ENCODE measurements at places on chromosomes 12 and 14.

DNA sequence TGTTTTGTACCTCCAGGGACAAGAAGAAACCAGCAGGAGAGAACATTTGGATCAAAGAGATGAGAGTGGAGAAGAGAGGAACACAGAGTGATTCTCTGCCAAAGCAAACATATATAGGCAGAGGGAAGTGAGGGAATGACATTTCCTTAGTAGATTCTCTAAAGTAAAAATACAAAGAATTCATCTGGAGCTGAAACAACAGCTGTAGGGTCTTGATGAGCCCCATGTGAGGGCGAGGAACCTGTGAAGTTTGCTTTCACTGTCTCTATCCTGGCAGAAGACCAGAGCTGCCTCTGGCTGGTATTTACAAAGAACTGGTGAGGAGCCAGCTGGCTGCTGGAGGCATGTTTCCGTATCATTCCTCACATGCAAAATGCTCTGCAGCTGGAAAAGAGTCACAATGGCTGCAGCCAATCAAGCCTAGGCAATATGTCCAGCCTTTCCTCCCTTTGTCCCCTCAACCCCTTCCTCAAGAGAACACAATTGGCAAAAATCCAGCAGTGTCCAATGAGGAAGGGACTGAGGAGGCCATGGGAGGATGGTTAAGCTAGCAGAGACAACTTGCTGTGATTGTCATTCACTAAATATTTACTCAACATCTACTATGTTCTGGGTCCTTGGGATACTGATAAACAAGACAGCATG lies 122.5 kb downstream of the PHLDA1 start:
- DNase-seq: no peak

- DNase-seq: no peak
Observed at GRCh38 chr12:30243426-30243825, 452.2 kb downstream of the IPO8 start.

DNA sequence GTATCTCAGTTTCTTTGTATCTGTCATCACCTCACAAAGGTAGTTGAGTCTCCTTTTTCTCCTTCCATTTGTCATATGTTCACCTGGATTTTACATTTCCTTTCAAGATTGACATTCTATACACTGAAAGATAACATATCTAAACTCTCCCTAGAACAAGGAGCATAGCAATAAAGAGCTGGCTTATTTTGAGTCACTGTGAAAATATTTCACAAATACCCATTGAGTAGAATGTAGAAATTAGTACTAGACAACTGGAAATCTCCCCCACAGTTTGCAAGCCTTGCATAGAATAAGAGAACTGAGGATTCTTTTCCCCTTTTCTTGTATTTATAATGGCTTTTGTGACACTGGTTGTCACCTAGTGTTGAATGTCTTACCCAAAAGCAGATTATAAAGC lies 111.2 kb downstream of the KICS2 start:
- DNase-seq: no peak

DNA sequence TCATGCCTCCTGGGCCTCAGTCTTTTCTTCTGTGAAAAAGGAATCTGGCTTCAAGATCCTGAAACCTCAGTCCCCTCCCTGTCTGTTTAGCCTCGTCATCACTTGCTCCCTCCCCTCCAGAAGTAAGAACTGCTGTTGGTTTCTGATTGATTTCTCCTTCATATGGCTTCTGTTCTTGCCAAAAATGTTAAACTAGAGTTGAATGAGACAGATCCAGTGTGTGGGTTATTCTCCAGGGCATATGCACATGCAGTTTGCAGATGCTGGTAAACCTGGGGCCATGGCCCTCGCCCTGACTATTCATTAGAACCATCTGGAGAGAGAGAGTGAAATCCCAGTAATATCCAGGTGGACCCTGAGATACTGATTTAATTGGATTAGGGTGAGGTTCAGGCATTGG lies 175.1 kb downstream of the TMEM132C start:
- DNase-seq: no peak

GRCh38 chr14:52473557-52473956 lies 78.7 kb downstream of the TXNDC16 start:
- no peak for DNase-seq

DNA sequence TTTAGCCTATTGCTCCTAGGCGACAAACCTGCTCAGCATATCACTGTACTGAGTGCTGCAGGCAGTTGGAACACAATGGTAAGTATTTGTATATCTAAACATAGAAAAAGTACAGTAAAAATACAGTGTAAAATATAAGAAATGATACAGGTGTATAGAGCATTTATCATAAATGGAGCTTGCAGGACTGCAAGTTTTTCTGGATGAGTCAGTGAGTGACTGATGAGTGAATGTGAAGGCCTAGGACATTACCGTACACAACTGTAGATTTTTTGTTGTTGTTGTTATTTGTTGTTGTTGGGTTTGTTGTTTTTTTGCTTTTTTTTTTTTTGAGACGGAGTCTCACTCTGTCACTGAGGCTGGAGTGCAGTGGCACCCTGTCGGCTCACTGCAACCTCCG lies 33.4 kb downstream of the PNMA1 start:
- DNase-seq: no peak

DNA sequence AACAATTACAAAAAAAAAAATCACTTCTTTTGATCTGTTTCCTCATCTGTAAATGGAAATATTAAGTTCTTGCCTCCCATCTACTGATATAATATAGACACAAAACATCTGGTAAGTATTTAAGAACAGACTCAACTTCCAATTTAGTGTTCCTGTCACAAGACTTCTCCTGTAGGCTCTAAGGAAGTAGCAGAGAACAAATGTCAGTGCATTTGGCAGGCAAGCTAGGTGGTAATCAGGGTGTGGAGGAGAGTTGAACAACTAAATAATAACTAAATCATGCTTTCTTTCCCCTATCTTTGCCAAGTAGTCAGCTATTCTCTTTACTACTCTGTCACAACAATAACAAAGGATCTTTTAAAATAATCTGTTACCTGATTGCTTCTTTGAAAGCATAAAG lies 22.1 kb downstream of the BAZ1A start:
- no peak for DNase-seq

GRCh38 chr14:71488703-71489191 lies 443.5 kb upstream of the RGS6 start:
- DNase-seq: no peak

DNA sequence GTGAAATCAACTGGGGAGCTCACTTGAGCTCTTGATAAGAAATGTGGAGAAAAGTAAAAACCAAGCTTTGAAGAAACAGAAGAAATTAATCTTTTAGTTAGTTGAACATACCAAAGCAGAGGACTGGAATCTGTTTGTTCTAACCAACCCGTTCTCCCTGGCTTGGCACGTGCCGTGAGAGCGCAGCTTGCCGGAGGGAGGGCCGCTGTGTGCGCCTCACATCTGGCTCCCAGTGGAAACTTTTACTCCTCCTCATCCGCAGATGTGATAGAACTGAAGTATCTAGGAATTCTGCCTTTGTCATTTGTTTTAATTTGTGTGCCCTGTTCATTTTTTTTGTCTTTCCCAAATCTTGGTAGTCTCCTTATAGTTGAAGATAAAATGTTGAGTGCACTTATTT lies 64.9 kb downstream of the DDX51 start:
- DNase-seq: no peak

DNA sequence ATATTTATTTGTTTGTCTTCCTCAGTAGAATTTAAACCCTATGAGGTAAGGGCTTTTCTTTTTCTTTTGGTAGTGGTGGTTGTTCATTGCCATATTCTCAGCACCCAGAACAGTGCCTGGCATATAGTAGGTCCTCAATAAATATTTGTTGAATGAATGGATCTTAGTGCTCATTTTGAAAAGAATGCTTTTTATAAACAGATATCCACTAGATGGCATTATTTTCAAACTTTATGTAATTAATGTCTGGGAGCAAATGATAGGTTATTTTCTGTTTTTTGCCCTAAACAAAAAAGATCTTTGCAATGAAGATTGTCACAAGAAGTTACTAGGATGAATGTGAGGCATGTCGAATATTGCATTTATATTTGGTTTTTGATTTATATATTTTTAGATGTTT lies 64.1 kb downstream of the RAD51B start:
- no peak for DNase-seq

GRCh38 chr12:29804019-29804418 lies 20.3 kb upstream of the TMTC1 start:
- no peak for DNase-seq

DNA sequence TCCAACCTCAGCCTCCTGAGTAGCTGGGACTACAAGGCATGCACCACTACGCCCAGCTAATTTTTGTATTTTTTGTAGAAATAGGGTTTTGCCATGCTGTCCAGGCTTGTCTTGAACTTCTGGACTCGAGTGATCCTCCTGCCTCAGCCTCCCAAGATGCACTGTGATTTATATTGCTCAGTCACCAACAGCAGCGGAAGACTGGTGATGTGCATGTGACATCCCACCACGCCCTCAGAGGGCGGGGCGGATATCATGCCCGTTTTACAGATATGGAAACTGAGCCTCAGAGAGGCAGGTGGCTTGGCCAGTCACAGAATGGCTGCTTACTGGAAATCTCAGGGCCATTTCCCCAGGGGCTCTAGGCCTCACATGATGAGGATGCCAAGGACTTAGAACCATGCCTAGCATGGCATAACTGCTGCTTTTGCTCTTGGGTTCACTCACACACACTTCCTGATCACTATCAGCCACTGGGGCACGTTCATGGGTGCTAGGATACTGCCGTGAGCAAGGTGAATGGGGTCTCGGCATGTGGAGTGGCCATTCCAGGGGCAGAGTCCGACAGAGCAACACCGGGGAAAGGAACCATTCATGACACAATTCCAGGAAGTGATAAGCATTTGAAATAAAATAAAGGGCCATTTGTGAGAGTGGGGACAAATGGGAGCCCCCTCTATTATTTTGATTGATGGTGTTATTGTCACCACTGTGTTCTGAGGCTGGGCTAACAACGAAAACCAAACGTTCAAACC lies 31.9 kb downstream of the RBM19 start:
- DNase-seq: no peak

DNA sequence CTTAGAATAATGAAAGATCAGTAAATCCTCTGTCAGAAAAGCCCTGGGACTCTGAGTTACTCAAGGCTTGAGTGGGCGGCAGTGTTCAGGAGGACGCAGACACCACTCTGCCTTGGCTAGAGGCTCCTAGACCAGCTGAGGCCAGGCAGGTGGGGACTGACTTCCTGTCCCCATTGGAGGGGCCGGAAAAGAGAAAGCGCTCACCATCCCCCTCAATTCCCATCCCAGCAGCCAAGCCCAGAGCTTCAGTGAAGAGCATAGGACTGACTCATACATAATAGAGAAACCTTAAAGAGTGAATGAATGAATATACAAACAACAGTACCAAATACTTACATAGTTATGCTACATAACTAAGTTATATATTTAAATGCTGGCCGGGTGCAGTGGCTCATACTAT lies 62.0 kb downstream of the PLEKHG7 start:
- no peak for DNase-seq

DNA sequence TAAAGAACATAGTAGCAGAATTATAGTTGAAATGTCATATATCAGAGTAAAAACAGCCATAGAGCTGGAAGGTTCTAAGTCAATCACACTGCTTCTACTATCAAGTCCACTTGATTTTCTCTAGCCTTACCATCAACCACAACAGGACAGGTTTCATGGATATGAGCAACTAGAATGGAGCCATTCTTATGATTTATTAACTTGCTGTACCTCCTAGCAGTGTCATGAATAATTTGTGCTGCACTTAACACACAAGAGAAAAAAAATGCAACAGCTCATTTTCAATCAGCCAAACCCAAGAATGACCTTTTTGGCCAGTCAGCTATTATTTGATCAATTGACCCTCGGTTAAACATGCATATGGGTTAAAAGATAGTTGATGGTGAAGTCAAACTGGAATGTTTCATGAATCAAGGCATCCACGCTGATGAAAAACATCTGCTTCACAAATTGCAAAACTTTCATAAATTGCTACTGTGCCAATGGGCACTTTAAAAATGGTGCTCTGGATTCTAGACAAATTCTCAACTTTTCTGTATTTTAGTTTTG lies 55.4 kb upstream of the CCDC198 start:
- no peak for DNase-seq

GRCh38 chr14:90755661-90756304 lies 60.4 kb downstream of the TTC7B start:
- no peak for DNase-seq

DNA sequence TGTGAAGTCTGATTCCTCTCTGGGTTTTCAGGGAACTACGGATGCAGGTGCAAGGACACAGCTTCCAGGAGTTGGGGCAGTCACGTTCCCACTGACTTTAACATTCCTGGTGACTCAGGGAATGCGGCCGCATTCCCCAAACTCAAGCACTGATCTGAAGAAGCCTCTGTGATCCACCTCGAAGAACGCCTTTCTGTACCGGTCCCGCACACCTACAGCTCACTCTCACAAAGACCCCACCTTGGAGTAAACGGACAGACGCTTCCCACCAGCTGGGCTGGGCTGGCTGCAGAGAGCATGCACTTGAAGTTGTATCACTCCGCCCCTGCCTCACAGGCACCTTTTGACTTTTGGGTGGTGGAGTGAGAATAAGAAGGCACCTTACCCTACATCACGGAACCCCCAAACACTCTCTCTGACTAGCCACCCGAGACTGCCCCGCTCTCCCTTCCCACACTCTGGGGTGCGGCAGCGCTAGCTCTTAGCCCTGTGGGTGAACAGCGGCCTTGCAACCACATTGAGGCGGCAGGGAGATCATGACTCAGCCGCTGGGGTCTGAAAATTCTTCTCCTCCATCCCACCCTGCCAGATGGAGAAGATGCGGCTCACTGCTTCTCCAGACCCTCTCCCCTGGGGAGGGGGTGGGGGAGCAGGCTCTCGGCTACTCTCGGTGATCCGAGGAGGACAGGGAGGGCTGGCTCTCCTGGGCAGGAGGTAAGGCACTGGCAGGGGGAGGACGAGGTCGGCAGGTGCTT lies 23.7 kb upstream of the HDAC7 start:
- no peak for DNase-seq

- DNase-seq: no peak
Observed at GRCh38 chr12:41466802-41467201, 278.7 kb downstream of the PDZRN4 start.

DNA sequence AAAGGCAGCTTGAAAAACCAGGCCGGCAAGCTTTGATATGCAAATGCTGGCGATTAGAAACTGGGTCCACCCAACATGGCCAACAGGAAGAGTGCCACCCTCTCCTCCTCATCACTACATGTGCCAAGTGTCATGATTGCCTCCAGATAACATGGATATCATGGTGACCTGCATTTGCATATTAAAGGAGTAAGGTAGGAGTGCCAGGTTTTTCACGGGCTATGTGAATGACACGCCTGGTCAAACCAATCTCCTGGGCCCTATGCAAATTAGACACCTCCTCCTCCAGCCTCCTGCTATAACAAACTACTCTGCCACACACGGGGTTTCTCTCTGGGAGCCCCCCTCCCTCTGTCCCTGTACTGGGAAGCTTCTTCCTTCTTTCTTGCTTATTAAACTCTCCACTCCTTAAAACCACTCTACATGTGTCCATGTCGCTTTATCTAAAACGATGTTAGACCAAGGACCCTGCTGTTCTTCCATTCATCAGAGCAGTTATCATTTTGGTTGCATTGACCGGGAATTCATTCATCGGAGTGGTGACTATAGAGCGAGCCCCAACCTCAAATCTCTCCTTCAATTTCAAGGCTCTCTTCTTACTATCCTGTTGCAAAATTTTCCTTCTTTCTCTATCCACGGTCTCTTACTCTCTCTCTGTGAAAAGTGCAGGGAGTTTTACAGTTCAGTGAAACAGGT lies 27.5 kb downstream of the APOBEC1 start:
- DNase-seq: no peak

- no peak for DNase-seq
Observed at GRCh38 chr12:59494617-59495016, 101.2 kb upstream of the SLC16A7 start.
